ENCODE measurements at places on chromosomes 13 and 19. TPM values are rescaled to one million over a fixed set of nuclear protein-coding genes. Genes with fewer than 3 reads are reported as not detected.
A peak's percentile ranks its signal among the peaks of the same experiment; 100 is the strongest.

DNA sequence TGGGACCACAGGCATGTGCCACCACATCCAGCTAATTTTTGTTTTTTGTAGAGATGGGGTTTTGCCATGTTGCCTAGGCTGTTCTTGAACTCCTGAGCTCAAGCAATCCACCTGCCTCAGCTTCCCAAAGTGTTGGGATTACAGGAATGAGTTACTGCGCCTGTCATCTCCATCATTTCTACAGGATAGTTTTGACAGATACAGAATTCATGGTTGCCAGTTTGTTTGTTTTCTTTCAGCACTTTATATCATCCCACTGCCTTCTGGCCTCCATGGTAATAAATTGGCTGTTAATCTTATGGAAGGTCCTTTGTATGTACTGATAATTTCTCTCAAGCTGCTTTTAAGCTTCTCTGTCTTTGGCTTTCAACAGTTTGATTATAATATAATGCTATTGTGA is 165.2 kb downstream of the RNF17 start:
- no peaks in the 10 kb centered on the region for H3K36me3 ChIP-seq
- peaks cover 4% of the 10 kb centered on the region for H3K4me1 ChIP-seq
- no peak overlapping the region for H3K4me3 ChIP-seq
- DNase-seq = no peak

DNA sequence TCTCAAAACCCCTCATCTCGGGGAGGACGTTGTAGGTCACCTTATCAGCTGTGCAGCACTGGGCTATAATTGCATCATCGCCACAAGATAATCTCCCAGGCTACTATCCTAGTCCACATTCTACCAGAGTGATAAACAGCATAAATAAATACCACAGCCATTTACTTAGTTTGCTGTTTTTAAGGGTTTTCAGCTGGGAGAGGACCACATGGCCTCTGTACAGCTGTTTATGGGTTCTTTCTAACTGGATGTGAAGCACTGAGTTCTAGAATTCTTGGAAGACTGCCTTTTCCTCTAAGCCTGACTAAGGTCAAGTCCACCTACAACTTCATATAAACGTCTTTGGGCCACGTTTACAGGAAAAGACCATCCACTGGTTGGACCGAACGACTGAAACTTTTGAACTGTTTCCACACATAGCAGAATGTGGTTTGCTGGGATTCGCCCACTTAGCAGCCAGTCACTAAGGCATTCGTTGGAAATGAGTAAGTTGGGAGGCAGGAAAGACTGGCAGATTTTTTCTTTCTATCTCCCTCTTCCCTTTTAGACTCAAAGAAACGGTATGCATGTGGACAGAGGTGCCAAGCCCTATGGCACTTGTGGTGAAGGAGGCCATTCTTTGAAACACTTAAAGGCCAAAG is 752.5 kb upstream of the SGCG start:
- no peak for DNase-seq
- no peak overlapping the region for H3K27ac ChIP-seq
- H3K4me3 ChIP-seq = no peak overlapping the region
- H3K4me1 ChIP-seq = no peaks in the 10 kb centered on the region

DNA sequence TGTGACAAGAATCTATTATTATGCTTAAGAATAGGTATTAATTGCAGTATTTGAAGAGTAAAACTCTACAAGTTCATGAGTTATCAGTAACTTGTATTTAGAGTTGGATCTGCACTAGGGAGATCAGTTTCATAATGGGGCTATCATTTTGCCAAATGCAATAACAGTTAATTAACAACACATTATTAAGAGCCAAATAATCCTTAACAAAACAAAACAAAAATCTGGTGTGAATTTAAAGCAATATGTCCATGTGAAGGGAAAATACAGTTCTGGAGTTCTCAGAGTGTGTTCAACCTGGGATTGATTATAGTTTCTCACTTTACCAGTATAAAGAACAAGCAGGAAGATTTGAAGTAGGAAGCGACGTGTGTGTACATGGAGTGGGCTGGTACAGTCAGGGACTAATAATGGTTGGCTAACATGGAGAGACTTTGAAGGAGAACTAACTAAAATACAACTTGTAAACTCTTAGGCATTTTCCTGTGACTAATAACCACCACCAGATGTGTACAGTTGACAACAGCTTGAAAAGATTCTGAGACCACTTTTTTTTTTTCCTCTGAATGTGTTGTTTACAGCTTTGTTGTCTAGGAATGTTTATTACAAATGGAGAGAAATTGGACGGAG is 58.5 kb downstream of the POSTN start:
- H3K36me3 ChIP-seq = no peaks in the 10 kb centered on the region
- no peaks in the 10 kb centered on the region for H3K27me3 ChIP-seq
- DNase-seq = no peak
- no peak overlapping the region for H3K4me3 ChIP-seq
- H3K4me1 ChIP-seq = peaks cover 6% of the 10 kb centered on the region
- no peak overlapping the region for H3K27ac ChIP-seq

- no peak overlapping the region for H3K4me3 ChIP-seq
- no peak overlapping the region for H3K27ac ChIP-seq
- H3K27me3 ChIP-seq = no peaks in the 10 kb centered on the region
- DNase-seq = no peak
- peaks cover 11% of the 10 kb centered on the region for H3K4me1 ChIP-seq
These were observed 22.9 kb downstream of the DNM2 start for GRCh38 chr19:10740798-10741197.

TLE2 gene
- total RNA-seq = 1.9 TPM

RNF17 gene
- total RNA-seq = not detected

DNA sequence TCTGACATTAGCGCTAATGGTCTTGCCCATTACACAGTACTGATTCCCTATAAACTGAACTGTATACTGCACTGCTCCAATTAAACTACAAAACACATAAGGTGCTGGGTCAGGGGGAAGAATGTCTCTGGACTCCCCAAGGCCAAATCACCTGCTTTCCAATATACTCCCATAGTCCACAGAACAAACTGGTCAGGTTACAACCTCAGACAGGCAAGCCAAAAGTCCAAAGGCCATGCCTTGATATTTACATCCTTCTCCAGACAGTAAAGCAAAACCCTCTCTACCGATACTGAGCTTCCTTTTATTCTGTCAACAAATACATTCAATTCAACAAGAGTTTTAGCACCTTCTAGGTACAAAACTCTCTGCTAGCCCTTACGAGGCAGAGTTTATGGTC is 8.9 kb downstream of the ZNF541 start:
- no peak overlapping the region for H3K4me3 ChIP-seq
- DNase-seq = no peak
- no peak overlapping the region for H3K27ac ChIP-seq

PRODH2 gene
- not detected for total RNA-seq

POU2F2 gene
- 0.70 TPM for total RNA-seq

PLK5 gene
- 0.22 TPM for total RNA-seq

GRCh38 chr13:52043675-52044074 is 19.2 kb downstream of the UTP14C start:
- H3K27ac ChIP-seq = no peak overlapping the region
- H3K4me3 ChIP-seq = no peak overlapping the region
- H3K36me3 ChIP-seq = no peaks in the 10 kb centered on the region
- no peaks in the 10 kb centered on the region for H3K4me1 ChIP-seq

FGF22 gene
- total RNA-seq = not detected

GRCh38 chr13:107421951-107422350 is 793.4 kb downstream of the LIG4 start:
- DNase-seq = no peak
- H3K27me3 ChIP-seq = no peaks in the 10 kb centered on the region
- H3K27ac ChIP-seq = no peak overlapping the region
- peaks cover 5% of the 10 kb centered on the region for H3K4me1 ChIP-seq

DNA sequence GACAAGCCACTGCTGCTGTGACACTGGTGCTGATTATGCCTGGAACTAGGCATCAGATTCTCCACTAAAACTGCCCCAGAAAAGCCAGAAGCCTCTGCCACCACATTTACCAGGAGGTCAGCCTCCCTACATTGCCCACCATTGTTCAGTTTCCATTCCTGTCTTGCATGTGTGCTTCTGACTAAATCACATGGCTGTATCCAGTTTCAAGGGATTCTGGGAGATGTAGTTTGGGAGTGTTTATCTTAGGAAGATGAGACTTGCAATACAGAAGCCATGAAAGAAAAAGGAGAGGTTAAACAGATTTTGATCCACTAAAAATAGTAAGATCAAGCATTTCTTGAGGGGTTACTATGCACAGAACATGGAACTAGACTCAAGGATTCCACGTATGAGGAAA is 40.7 kb upstream of the SERPINE3 start:
- no peak overlapping the region for H3K4me3 ChIP-seq
- no peaks in the 10 kb centered on the region for H3K27me3 ChIP-seq
- H3K36me3 ChIP-seq = no peaks in the 10 kb centered on the region
- no peaks in the 10 kb centered on the region for H3K4me1 ChIP-seq
- no peak overlapping the region for H3K27ac ChIP-seq

DNA sequence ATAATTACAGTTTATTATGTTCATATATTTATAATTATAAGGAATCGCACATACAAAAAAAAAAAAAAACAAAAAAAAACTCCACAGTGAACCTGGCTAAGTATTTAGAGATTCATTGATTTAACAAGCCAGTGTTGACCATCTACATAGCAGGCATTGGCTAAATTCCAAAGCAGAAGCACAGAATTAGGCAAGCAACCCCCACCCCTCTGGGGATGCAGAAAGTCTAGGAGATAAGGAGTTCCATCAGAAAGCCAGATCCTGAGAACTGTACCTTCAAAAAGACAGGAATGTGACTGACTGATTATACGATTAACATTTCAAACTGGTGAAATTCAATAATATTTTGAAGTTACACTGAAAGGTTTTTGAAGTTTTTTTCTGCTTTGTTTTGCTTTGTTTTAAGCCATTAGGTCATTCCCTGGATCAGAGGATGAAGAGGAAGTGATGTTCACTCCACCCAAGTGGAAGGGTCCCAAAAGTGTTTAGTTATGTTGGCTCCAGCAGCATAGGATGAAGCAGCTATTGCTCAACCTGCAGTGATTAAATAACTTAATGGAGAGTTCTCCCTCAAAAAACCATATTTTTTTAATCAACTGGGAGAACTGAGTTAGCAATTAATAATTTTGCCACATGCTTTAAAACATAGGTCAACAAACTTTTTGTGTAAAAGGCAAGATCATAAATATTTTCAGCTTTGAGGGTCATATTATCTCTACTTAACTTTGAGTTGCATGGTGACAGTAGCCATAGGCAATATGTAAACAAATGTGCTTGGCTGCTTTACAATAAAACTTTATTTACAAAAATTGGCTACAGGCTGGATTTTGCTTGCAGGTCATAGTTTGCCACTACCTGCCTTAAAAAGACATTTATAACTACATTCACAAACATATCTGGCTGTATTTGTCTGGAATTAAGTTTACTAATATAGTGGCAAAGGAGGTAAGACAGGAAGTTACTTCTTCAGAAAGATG is 49.6 kb downstream of the DOCK9 start:
- H3K4me1 ChIP-seq = peaks cover 4% of the 10 kb centered on the region
- peak overlapping the region; percentile 30 for H3K27ac ChIP-seq
- H3K36me3 ChIP-seq = peaks cover 20% of the 10 kb centered on the region
- H3K4me3 ChIP-seq = no peak overlapping the region
- no peaks in the 10 kb centered on the region for H3K27me3 ChIP-seq

GRCh38 chr13:66430728-66431127 is 799.4 kb downstream of the PCDH9 start:
- H3K27me3 ChIP-seq = no peaks in the 10 kb centered on the region
- no peak for DNase-seq
- peaks cover 9% of the 10 kb centered on the region for H3K4me1 ChIP-seq
- no peak overlapping the region for H3K27ac ChIP-seq

DNA sequence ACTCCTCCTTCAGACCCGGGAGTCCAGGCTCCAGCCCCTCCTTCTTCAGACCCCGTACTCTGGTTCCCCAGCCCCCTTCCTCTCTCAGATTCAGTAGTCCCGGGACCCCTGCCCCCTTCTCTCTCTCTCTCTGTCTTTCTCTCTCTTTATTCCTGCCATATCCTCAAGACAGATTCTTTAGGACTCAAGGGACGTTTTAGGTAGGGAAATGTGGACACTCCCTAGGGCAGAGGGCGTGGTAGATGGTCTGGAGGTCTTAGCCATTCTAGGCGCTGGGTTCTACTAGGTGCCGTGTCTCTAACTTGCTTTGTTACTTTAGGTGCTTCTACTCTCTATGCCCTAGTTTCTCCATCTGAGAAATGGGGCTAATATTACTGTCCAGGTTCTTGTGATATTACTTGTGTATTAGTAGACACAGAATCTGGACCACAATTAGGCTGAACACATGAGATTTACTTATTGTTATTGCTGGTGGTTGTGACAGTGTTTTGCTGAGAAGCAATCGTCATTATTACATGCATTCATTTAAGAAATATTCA is 751 bp upstream of the C19orf84 start:
- H3K36me3 ChIP-seq = no peaks in the 10 kb centered on the region
- DNase-seq = no peak
- H3K4me3 ChIP-seq = no peak overlapping the region
- no peaks in the 10 kb centered on the region for H3K27me3 ChIP-seq

- no peaks in the 10 kb centered on the region for H3K36me3 ChIP-seq
- H3K27ac ChIP-seq = no peak overlapping the region
- H3K4me1 ChIP-seq = peaks cover 6% of the 10 kb centered on the region
These were observed 24.6 kb upstream of the SEMA6B start for GRCh38 chr19:4583961-4584669.

GARRE1 gene
- 19.1 TPM for total RNA-seq

DNA sequence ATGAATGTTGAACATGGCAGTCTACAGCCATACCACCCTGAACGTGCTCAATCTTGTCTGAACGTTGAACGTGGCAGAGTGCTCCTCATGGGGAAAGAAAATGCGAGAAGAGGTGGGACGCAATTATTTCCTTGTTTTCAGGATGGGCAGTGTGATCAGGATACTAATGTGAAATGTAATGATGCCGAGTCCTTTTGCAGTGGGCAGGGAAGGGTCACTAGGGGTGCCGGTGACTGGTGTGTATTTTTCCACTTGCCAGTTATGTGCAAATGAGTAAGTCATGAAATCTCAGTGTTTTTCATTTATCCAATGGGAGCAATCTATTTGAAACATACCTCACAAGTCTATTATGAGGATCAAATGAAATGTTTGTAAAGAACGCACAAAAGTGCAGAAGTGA is 84.8 kb downstream of the LNX2 start:
- H3K27ac ChIP-seq = no peak overlapping the region
- peaks cover 8% of the 10 kb centered on the region for H3K4me1 ChIP-seq
- no peak overlapping the region for H3K4me3 ChIP-seq
- no peak for DNase-seq
- no peaks in the 10 kb centered on the region for H3K27me3 ChIP-seq
- peaks cover 5% of the 10 kb centered on the region for H3K36me3 ChIP-seq

OR7A5 gene
- not detected for total RNA-seq

DNA sequence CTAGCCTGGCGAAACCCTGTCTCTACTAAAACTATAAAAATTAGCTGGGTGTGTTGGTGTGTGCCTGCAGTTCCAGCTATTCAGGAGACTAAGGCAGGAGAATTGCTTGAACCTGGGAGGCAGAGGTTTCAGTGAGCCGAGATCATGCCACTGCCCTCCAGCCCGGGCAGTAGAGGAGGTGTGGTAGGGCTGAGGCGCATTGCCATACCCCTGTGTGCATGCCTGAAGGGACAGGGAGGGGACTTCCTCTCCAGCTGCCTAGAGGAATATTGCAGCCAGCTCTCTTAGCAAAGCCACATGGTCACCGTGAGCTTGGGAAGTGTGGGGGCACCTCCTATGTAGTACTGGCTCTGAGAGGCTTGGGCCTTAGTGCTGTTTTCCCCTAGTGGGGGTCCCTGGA is 29.2 kb upstream of the PEPD start:
- H3K27me3 ChIP-seq = no peaks in the 10 kb centered on the region
- H3K27ac ChIP-seq = no peak overlapping the region
- DNase-seq = no peak
- H3K4me1 ChIP-seq = no peaks in the 10 kb centered on the region

LPAR6 gene
- 3.1 TPM for total RNA-seq

All from MCF 10A (cell line).